ENCODE measurements at places on chromosomes 5 and 9.

DNA sequence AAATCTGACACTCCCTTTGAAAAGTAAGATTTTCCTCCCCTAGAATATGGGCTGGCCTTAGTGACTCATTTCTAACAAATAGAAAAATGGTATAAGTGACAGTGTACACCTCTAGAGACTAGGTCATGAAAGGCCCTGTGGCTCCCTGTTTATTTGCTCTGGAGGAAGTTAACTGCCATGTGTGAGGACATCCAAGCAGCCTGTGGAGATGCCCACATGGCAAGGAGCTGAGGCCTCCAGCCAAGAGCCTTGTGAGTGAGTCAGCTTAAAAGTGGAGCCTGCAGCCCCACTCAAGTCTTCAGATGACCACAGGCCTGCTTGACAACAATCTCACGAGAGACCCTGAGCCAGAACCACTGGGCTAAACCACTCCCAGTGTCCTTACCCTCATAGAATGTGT is 128.1 kb upstream of the LHFPL2 start:
- DNase-seq = no peak

DNA sequence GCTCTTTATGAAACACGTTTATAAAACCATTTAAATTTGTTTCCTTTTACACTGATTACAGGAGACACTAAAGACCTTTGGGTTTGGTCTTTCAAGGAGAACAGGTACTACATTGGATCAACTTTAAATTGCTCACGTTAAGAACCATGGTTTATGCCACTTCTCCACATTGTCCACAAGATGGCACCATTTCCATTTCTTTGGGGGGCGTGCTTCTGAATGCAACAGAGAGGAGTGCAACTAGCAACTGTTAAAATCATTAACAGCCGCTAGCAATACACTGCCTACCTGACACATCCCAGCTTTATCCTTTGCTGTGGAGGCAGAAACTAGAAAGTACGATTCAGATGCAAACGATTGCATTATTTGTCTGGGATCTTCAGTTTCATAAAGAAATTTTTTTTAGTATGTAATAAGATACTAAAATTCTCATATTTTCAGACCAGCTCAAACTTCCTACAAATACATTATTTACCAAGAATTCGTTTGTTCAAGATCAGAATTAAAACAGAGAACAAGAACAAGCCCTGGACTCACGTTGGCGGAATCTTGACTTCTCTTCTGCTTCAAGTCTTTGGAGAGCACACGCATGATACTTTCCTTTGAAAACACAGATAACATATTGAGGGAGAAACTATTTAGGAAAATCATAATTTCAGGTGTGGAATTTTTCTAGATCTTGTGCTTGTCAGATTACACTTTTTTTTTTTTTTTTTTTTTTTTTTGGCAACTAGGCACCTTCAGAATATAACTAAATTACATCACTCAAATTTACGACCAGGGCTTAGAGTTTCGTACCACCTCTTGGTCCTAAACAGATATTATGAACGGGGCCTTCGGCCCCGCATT is 702 bp downstream of the CDC20B start:
- peak; percentile 27 for DNase-seq

- no peak for DNase-seq
These were observed 19.8 kb downstream of the CCDC69 start for GRCh38 chr5:151204051-151204450.

DNA sequence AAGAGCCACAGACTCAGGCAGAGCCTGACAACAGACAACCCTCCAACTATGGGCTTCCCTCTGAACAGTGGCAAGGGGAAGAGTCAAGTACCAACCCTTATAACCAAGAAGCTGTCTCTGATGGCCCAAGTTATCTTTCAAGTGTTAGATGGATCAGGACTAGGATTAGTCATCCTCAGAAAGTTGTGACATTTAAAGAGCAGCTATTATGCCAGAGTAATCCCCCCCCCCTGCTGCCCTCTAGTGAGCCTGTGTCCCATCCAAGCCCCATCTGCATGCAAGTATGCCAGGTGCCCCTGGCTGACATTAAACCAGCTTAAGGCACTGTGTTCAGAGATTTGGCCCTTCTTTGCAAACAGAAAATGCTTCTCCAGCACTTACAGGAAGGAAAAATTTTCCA is 16.8 kb upstream of the SPATA31D1 start:
- no peak for DNase-seq

- no peak for DNase-seq
These were observed 176.5 kb upstream of the CTNND2 start for GRCh38 chr5:12080761-12081160.

- no peak for DNase-seq
These were observed 128.1 kb upstream of the NR5A1 start for GRCh38 chr9:124635285-124635684.

- no peak for DNase-seq
These were observed 12.1 kb downstream of the JAK2 start for GRCh38 chr9:4997196-4997595.

- no peak for DNase-seq
These were observed 1.3 kb downstream of the TMEM250 start for GRCh38 chr9:136117291-136117915.

DNA sequence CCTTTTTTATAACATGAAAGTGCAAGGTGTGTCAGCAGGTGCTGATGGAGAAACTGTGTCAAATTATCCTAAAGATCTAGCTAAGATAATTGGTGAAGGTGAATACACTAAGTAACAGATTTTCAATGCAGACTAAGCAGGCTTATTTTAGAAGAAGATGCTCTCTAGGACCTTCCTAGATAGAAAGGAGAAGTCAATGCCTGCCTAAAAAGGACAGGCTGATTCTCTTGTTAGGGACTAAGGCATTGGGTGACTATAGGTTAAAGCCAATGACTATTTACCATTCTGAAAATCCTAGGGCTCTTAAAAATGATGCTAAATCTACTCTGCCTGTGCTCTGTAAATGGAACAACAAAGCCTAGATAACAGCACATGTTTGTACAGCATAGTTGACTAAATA is 1682.4 kb downstream of the MAT2B start:
- DNase-seq = no peak

GRCh38 chr5:1874771-1875220 is 7.9 kb downstream of the IRX4 start:
- no peak for DNase-seq

DNA sequence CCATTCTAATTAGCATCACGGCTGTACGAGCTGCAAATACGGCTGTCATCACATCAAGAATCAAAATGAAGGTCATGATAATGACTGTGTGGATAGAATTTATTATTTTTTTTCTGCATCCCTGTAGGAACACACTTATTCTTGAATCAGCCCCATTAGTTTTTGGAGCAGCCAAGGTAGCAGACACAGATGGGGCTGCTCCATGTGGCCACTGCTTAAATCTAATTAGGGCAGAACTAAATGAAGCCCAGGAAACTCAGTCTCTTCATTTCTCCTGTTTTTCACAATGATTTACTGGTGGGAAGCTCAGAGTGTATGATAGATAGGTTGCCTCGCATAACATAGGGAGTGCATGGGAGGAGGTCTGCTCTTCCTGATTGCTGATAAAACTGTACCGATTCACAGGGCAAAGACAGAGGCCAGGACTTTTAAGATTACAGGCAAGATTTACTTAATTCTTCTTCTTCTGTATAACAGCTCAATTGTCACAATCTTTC is 275.5 kb downstream of the GLIS3 start:
- no peak for DNase-seq

GRCh38 chr9:137293482-137294090 is 8.5 kb downstream of the NRARP start:
- no peak for DNase-seq

DNA sequence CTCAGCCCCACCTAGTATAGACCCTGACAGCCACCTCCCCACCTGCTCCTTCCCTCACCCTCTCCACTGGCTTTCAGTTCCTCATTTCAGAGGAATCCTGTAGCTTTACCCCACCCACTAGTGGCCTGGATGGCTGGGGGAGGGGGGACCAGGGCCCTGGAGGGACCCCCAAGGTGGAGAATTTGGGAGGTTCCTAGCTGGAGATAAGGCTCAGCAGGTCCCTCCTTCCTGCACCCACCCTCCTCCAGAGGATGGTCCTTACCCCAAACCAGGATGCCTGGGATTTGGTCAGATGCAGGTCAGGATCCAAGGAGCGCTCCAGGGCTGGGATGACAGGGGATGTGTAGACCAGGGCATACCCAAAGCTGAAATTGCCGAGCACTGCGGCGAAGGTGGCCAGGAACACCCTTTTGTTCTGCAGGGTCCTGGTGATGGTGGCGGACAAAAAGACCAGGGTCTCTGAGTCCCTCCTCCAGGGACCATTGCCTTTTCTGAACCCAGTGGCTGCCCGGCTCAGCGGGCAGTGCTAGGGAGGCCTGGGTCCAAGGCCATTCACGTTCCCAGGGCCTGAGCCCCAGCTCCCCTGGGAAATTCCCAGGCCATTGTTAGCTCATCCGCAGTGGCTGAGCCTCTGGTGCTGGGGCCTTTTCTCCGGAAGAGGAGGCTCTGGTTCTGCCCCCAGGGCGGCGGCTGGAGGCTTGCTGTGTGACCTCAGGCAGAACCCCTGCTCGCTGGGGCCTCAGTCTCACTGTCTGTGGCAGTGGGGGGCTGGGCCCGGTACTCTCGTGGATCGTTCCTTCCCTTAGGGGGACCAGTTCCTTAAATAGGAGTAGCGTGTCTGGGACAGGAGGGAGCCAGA is 678 bp downstream of the SLC2A6 start:
- DNase-seq = no peak

GRCh38 chr9:126704892-126705766 is 91.4 kb downstream of the LMX1B start:
- peak; percentile 23 for DNase-seq

DNA sequence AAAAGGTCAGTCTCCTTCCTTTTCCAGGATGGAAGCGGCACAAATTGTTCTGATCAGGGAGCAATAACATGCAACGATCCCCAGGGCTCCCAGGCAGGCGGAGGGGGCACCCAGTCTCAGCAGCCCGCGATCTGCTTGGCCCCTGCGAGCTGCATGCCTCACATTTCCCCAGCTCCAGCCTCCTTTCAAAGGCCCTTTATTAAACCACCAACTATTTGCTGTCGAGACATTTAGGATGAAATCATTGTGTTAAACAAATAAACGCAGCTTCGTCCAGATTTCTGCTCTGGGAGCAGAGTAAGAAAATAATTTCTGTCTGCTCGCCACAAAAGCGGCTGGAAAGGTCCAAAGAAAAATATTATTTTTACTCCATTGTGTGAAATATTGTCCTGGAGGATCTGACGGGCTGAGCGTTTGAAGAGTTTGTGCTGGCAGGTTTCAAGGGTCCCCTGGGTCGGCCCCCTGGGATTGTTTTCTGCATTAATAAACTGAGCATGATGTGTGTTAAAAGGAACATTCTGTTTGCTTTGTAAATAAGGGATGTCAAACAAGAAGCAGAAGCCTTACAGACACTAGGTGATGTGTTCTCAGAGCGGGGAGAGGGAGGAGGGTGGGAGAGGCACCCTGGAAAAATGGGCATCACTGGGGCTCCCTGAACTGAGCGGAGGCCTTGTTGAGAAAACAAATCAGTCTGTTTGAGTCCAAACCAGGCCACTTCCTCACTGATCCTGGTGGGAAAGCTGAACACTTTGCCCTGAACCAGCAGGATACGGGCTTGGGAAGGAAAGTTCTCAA is 110.1 kb downstream of the FOXD1 start:
- no peak for DNase-seq

DNA sequence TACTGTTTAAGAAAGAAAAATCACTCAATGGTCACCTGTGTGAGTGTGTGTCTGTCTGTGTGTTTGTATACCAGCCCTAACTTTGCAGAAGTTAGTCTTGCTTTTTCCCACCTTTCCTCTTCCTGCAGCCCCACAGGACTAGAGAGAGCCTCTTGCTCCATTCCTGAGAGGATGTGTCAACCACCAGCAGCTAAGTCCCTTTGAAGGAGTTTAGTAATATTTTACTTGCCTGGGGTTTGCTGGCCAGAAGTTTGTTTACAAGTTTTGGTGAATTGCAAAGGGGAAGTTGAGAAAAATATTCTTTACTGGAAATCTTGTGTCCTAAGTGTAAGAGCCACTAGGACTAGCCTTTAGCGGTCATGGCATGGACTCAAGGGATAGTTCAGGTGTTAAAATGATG is 316.2 kb downstream of the BRINP1 start:
- no peak for DNase-seq

DNA sequence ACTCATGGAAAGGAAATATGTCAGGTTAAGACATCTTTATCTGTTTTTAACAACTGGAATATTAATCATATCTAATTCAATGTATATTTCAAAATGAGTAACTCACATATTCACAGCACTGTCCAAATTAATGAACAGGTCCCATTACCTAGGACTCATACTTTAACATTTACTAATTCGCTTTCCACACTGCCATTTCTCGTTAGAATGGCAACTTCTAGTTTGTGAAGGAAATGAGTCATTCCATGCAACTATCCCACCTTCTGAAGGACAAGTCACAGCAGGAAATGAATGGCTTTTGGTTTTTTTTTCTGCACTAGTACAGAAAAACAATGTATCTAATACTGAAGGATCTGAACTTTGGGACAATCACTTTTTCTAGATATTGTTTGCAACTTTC is 24.6 kb upstream of the IFNK start:
- no peak for DNase-seq

DNA sequence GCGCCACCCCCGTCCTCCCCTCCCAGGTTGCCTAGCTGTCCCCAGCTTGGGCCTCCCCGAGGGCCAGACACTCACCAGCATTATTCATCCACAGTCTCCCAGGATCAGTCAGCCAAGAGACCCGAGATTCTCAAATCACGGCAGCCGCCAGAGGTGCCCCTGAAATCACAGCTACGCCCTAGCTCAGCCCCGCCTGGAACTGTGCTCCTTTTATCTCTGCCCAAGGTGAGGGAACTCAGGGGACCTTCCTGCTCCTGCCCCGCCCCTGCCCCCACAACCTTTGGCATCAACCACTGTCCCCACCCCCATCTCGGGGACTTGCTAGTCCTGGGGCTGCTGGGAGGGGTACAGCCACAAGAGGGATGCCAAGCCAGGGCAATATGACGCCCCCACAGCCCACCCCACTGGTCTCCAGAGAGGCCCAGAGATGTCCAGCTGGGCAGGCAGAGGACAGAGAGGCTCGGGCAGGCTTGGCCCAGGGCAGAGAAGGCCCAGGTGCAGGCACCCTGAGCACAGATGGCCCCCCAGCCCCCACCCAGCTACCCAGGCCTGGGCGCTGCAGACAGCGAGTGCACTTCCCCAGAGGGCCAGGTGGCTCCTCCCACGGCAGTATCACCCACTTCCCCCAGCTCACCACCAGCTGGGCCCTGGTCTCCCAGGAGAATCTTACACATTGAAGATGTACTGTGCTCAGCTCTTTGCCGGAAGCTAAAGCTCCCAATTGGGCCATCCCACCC is at the start of gene FUT7:
TSS of gene FUT7 (minus strand) at position 185 of the 737 bp plus-strand sequence. CDS start at position 88, 97 bp downstream.
- no peak for DNase-seq

GRCh38 chr9:127437497-127438264 is 13.5 kb downstream of the ZNF79 start:
- DNase-seq = no peak

- DNase-seq = no peak
These were observed 40.4 kb upstream of the GADD45G start for GRCh38 chr9:89564346-89564878.

GRCh38 chr9:7508516-7508915 is 291.1 kb downstream of the DMAC1 start:
- no peak for DNase-seq
